ENCODE measurements at places on chromosomes 7 and 10.

DNA sequence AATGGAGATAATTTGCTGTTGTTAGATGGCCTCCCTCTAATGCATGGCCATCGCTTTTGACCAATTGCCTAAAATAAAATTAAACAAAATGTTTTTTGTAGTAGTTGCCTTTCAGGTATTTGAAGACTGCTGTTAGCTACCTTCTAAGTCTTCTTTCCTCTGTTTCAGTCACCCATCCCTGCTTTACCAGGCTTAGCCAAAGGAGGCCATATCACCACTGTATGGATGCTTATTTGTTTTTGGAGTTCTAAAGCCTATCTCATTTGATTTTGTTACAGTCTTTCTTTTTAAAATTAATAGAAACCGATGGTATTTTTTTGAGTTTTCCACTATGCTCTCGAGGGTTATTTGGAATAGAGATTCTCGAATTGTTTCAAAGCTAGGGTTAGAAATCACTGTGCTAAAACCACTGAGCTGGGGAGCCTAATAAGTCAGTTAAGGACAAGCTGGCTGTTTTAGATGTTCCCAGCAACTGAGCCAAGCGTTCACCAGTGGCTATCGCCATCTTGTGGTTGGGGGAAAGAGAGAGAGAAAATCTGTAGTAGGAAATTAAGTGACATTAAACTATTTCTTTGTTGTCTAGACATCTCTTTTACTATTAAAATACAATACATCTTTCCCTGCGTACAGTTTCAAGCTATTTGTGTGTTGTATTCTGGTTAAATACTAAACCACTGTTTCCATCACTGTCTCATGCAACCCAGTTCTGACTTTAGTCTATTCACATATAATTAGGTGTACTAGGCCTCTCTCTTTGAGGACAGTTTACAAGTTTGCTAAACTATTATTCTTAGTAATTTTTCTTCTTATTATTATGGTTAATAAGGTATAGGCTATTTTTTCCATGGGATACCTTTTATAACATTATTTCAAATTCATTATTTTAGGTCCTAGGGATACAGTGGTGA is 52.2 kb downstream of the GPR158 start:
- DNase-seq = peak; percentile 86

DNA sequence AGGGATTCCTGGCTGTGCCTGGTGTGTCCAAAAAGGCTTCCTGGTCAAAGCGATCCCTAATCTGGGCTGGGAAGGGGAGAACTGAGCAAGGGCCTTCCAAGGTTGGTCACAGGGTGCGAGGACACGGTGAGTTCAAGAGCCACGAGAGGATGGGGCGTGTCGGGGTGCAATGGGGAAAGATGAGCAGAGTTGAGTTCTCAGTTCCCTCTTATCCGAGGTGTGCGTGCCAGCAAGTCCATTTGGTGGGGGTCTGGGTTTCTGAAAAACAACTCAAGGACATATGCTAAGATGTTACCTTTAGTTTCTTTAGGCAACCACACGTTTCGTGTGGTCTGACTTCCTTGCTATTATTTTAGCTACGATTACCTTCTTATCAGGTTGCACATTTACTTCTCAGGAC is 1.3 kb downstream of the ZNF775 start:
- no peak for DNase-seq

- DNase-seq = no peak
Measured at GRCh38 chr10:76583711-76584161, 1053.9 kb downstream of the KCNMA1 start.

- DNase-seq = no peak
Measured at GRCh38 chr10:11901036-11901301, 77.8 kb downstream of the PROSER2 start.

All from midbrain (tissue), 1 donor.